ENCODE measurements at places on chromosomes 16 and 17. TPM values are rescaled to one million over a fixed set of nuclear protein-coding genes. Genes with fewer than 3 reads are reported as not detected.

The ATP2C2 gene
- not detected for total RNA-seq

The EPN3 gene
- not detected for total RNA-seq

The CRYBA1 gene
- total RNA-seq, result not detected

- DNase-seq, result peak; percentile 99
Observed at GRCh38 chr17:81034779-81035520, at the start of gene BAIAP2. TSS of gene BAIAP2 (plus strand) at chr17:81035151. CDS start at chr17:81035255, 104 bp downstream.

DNA sequence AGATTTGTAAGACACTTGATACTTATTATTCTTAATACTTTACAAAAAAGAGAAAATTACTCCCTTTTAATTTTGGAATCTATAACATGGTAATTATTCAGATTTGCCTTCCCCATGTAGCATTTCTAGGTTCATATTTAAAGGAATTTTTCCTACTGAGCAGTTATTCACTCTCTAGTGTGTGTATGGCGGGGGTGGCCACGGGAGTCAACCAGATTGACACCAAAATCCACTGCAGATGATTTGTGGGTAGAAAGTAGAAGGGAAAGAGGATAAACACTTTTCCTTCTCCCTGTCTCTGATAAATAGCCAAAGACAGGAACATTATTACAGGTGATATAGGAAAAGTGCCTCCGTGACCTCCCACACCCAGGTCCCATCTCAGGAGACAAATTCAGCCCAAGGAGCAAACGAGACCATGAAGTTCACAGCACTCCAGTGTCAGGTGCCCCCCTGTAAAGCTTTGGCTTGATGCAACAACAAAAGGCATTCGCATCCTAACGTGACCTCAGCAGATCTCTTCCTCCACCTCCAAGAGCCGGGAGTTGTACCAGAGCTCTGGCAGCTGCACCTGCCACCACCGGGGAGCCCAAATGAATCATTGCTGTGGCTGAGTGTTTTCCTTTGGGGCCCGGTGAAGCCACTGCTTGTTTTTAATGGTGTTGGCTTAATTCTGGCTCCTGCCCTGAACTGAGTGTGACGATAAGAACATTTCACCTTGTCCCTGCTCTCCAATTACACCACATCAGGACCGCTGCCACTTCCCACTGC lies 92.7 kb upstream of the NOL11 start:
- DNase-seq, result no peak

All from osteocyte (in vitro differentiated cells).